Stimulated activated CD8-positive, alpha-beta memory T cell treated with anti-CD3 and anti-CD28 coated beads, Interleukin-4, amount 100 ng/mL, for 48 hours (primary cell): ENCODE measurements at places on chromosomes 7 and 10.
A peak's percentile ranks its signal among the peaks of the same experiment; 100 is the strongest.

- no peak for DNase-seq
These were observed 62.1 kb downstream of the IQUB start for GRCh38 chr7:123472327-123472726.

- DNase-seq: peak; percentile 14
These were observed 143.0 kb downstream of the ARHGAP22 start for GRCh38 chr10:48461623-48462481.

- no peak for DNase-seq
These were observed 18.0 kb upstream of the MEST start for GRCh38 chr7:130473876-130474275.

GRCh38 chr7:44386139-44386913 is 60.9 kb upstream of the CAMK2B start:
- DNase-seq: no peak

DNA sequence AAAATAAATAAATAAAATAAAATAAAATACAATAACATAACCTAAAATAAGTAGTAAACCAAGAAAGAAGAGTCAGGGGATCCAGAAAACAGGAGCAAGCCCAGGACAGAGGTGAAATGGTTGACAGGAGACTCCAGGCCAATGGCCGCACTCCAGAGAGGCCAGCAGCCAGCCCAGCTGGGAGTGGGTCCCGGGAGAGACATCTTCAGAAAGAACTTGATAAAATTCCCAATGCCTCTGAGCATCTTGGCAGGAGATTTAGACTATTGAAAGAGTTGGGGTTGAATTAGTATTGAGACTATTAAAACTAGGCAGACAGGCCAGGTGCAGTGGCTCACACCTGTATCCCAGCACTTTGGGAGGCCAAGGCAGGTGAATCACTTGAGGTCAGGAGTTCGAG is 62.6 kb downstream of the CLIP2 start:
- DNase-seq: no peak

- no peak for DNase-seq
These were observed 6.0 kb upstream of the MKLN1 start for GRCh38 chr7:131321656-131322055.

- no peak for DNase-seq
These were observed 114.0 kb downstream of the PARP12 start for GRCh38 chr7:139948587-139949335.

GRCh38 chr10:87683356-87683755 is 23.7 kb downstream of the PAPSS2 start:
- no peak for DNase-seq
